ENCODE measurements at places on chromosomes 3 and 15.
A peak's percentile ranks its signal among the peaks of the same experiment; 100 is the strongest.

GRCh38 chr3:127152684-127153505 lies 40.0 kb upstream of the PRR23E start:
- no peak for DNase-seq

GRCh38 chr15:57962887-57963286 lies 102.6 kb downstream of the ALDH1A2 start:
- DNase-seq = no peak

- peak; percentile 36 for DNase-seq
Observed at GRCh38 chr3:61562042-61562720, 810 bp downstream of the PTPRG start.

- no peak for DNase-seq
Observed at GRCh38 chr3:194424373-194424772, 25.3 kb upstream of the GP5 start.

DNA sequence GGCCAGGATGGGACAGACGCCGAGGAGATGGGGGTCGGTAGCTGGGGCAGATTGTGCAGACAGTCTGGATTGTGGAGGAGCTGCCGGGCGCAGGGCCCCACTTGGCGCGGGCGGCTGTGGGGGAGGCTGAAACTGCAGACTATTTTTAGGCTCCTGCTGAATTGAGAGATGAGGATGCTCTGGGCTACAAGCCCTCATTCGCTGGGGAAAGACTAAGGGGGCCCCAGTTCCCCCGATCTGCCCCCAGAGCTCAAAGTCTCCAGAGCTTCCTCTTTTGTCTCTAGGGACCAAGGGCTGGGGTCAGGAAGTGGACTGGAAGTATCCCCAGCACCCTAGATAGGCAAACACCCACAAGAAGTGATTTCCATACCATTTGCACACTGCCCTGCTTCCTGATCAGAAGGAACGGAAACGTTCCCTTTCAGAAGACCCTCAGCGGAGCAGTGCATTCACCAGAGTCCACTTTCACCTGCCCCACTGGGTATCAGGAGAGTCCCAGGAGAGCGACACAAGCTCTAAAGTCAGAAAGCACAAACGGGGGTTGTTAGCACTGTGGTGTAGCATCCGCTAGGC lies 29.7 kb downstream of the SEMA7A start:
- DNase-seq = no peak

- no peak for DNase-seq
Observed at GRCh38 chr15:79042213-79042928, 48.2 kb downstream of the RASGRF1 start.

- peak; percentile 29 for DNase-seq
Observed at GRCh38 chr3:27607370-27607769, 114.8 kb downstream of the EOMES start.

DNA sequence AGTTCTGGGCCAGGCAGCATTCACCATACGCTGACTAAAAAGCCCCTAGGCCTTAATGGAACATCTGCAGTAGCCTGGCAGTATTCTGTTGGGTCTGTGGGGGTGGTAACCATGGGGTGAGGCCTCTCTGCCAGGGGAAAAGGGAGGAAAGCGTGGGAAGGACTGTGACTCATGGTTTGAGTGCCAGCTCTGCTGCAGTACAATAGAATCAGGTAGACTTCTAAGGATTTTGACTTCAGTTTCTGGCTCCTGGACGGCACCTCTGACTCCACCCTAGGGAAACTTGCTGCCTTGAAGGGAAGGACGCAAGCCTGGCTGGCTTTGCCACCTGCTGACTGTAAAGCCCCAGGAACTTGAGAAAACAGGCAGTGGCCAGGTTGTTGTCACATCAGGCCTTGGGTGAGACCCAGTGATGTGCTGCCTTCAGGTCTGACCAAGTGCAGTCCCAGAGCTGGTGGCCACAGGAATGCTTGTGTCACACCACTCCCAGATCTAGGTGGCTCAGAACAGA lies 148.6 kb downstream of the SUCNR1 start:
- DNase-seq = peak; percentile 55

GRCh38 chr15:81859737-81860516 lies 185.9 kb downstream of the MEX3B start:
- DNase-seq = no peak

DNA sequence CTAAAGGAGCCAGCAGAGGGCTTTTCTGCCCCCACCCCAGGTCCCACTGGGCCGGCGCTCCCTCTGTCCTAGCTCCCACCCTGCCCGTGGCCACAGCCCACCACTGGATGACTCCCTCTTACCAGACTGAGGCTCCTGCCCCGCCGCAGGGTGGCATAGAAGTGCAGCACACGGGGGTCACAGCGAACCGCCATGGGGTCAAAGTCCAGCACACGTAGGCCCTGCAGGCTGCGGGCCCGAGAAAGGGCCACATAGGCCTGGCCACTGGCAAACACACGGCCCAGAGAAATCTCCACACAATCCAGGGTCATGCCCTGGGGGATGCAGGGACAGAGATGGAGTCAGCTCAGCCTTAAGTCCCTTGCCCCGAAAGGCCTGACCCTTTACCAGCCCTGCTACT lies 9.0 kb downstream of the PIF1 start:
- DNase-seq = no peak

DNA sequence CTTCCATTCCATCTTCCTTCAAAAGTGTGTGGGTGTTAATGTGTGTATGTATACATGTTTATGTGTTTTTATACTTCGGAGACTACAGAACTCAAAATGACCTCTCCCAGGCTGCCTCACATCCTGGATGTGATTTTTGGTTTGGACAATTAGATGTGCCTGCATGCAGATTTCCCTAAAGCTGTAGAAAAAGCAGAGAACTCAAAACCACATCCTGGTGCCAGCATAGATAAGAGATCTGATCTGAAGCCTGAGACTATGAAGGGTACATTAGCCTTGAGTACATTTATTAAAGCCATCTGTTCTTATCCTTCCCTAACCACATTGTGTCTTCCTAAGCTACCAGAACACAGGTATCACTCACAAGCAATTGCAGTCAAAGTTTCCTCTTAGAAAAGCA lies 319.4 kb upstream of the RASGRP1 start:
- DNase-seq = peak; percentile 45

- no peak for DNase-seq
Observed at GRCh38 chr3:150055332-150055731, 84.6 kb upstream of the PFN2 start.

Data from astrocyte of the spinal cord (primary cell).